ENCODE measurements at places on chromosomes 4 and X.

DNA sequence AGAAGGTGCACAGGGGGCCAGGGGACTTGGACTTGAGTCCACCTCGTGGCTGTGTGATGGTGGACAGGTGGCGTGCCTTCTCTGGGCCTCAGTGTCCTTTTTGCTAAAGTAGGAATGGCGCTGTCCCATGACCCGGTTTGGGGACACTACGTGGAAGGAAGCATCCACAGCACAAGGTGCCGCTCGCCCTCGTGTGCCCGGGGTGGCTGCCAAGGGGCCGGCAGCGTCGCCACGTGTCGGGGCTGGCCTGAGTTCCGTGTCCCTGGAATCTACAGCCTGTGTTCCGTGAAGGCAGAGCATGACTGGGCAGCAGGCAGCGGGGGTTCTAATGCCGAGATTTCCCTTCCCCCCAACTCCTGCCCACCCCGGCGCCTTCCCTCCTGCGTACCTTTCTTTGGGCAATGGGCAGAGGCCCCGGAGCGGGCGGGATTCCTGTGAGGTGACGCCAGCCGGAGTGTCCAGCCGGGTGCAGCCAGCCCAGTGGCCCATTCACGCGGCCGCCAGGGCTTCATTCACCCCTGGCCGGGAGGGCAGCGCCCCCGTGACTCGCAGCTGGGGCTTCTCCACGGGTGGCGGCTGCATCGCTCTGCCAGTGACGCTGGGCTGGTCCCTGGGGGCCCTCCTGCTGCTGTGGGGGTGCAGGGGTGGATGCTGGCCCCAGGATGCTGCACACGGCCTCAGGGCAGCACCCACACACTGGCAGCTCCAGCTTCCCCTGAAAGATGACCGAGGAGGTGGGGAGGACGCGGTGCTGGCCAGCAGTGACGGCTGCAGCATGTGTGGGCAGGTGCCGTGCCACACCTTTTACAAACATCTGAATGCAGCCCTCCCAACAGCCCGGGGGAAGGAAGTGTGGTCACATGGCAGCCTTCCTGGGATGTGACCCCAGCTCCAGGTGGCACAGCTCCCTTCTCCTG lies 21.2 kb downstream of the DOK7 start:
- no peak for DNase-seq

DNA sequence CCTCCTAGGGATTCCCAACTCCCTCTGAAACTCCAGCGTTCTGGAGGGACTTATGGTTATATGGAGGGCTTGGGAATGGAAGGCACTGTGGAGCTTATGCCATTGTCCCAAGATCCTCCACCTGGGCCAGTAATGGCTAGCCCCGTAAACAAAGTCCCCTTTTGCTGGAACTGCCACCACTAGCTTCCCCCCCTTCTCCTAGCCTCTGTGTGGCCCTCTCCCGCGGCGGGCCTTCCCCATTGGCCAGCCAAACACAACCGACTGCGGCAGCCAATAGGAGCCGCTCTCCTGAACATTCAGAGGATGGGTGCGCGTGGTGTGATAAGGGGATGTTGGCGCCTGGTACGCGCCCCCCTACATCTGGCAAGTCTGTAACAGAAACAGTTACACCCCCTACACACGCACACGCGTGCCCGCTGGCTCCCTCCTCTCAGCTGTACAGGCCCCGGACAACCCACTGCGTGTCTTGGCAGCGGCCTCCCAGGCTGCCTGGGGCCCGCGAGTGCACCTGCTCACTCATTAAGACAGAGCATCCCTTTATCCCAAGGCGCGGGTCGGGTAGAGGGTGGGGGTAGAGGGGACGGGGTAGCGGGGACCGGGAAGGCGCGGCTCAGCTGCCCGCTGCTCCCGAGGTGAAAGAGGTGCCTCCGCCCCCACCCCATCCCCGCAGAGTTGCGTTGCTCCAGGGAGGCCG lies 863 bp upstream of the RAB33A start:
- DNase-seq, result peak; percentile 47

DNA sequence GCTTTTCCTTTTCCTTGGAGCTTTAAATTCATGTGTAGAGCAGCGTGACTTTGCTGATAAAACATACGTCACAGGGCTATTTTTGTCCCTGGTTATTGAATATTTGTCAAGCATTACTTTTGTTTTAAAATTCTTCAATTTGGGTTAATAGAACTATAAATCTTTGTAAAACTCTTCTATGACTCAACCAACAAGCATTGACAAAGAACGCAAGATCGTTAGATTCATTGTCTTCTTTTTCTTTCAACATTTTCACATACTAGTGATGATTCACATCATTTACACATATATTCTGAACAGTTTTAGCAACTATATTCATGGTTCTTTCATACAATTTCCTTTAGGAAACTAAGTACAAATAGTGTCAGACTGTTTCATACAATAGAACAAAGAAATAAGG lies 72.0 kb upstream of the GPM6A start:
- DNase-seq, result no peak

GRCh38 chr4:47373709-47374108 lies 89.8 kb downstream of the COMMD8 start:
- DNase-seq, result no peak

DNA sequence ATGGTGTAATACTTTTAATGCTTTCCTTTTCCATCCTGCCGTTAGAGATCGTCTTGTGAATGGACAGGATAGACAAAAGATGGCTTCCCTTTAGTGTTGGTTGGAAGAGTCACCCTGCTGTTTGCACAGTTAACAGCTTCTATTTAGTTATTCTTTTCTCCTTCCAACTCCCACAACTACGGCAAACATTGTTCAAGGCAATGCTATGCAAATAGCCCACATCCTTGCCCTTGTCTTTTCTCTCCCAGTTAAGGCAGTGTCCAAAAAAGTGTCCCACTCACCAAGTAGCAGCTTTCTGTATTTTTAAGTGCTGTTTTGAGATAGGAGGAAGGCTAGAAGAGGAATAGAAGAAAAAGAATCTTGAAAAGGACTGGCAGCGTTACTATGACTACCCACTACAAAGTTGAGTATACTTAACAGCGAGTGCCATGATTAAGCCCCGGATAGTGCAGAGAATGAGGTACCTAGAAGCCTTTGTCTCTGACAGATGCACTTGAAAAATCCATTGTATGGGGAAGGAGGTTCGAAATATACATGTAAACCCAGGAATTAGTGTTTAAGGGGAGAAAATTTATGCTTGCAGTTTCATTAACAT lies 12.1 kb upstream of the RUFY3 start:
- DNase-seq, result no peak

- no peak for DNase-seq
Observed at GRCh38 chr4:162557516-162558106, 393.8 kb upstream of the FSTL5 start.

DNA sequence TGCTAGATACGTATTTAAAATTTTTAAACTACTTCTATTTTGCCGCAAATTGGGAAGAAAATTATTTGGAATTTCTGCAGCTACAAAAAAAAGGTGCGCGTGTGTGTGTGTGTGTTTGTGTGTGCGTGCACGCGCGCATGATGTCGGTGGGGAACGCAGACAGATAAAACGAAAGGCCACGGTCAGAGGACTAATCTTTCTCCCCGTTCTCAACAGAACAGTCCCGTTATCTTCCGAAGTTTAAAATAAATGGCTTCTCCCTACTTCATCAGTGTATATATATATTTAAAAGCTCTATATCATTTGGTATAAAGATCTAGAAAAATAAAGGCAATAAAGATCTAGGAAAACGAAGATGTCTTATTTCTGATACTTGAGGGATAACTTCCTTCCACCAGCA lies 1.5 kb downstream of the MGARP start:
- DNase-seq, result no peak

DNA sequence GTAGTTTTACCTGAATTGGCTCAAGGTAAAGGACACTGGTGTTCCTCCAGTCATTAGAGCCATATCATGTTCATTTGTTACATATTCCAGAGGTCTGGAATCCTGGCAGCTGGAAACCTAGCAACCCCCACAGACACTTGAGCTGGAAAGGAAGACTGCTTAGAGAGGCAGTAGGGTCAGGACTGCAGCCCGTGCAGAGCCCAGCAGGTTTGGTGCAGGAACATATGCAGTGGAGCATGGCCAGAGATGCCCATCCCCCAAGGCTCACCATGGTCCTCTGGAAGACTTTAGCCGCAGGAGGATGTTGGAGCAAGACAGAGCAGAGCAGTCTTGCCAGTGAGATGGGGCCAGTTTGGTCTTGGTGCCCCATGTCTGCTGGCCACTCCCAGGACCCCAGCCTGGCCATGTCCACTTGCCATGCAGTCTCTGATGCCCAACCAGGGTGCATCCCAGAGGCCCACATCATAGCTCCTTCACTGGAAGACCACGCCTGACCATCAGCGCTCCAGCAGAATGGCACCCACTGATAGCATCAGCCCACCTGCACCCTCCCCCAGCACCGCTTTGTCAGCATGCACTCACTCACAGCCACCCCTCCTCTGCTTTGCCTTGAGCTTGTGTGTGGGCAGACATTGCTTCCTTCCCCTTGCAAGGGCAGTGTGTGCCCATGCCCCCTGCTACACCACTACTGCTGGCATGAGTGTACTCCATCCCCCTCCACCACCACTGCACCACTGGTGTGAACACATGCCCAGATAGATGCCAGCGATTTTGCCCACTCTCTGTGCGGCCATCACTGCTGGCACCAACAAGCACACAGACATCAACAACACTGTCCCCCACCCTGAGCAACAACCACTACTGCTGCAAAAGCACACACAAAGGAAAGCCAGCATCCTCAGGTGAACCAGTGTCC lies 190.3 kb upstream of the SPOCK3 start:
- no peak for DNase-seq

Measured in T-helper 9 cell (primary cell).